ENCODE measurements at places on chromosomes 16 and 17.

- no peak for DNase-seq
Measured at GRCh38 chr17:64343833-64344637, 46.6 kb downstream of the PECAM1 start.

DNA sequence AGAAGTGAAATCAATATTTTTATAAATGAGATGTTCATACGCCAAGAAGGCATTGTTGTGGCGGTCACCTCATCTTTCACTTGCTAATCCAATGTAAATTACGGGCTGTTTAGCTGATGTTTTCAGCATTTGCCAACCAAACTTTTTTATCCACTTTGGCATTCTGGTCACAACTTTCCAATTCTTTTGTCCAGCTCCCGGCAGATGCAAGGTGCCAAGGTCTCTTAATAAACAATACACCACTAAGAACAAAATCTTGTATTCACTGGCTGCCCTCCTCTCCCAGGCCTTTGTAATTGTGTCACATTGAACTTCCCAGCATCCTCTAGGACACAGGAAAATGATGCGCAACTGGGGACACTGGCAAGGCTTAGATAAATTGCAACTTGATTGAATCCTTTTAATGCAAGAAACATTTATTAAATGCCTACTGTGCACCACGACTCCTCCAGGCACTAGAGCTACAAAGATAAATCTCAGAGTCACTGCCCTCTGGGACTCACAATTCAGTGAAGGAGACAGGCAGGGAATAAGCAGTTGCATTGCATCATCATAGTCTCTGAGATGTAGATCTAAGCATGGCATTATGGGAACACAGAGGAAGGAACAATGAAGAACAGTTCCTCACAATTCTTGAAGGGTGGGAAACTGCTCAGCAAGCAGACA is 165.4 kb upstream of the C16orf82 start:
- no peak for DNase-seq

DNA sequence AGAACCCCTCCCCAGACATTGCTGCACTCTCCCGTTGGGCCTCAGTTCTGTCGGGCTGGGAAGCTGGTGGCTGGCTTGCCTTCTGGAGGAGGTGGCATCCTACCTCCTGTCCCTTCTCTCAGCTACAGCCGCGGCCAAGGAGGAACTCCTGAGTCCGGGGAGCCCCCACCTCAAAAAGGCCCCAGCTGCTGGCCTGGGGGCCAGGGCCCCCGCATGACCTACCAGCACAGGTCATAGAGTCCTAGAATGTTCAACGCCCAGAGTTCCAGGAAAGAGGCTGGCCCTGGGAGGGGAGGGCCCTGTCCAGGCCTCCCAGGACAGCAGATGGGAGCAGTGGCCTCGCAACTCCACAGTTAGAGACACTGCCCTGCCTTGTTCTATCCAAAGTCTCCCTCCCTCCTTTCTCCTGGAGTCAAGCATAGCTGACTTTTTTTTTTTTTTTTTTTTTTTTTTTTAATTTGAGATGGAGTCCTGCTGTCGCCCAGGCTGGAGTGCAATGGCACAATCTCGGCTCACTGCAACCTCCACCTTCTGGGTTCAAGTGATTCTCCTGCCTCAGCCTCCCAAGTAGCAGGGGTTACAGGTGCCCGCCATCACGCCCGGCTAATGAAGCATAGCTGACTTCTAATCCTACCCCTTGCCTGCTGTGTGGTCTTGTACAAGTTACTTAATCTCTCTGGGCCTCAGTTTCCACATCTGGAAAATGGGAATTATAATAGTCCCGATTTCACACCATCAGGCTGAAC is 7.1 kb downstream of the CARHSP1 start:
- DNase-seq, result no peak

- DNase-seq, result no peak
Measured at GRCh38 chr16:69240331-69240730, 53.4 kb downstream of the SNTB2 start.
